Stimulated activated CD8-positive, alpha-beta memory T cell treated with anti-CD3 and anti-CD28 coated beads, Interleukin-4, amount 100 ng/mL, for 4 hours (primary cell): ENCODE measurements at places on chromosomes 12 and 14.

GRCh38 chr12:74049348-74049747 is 488.3 kb upstream of the ATXN7L3B start:
- DNase-seq, result no peak

DNA sequence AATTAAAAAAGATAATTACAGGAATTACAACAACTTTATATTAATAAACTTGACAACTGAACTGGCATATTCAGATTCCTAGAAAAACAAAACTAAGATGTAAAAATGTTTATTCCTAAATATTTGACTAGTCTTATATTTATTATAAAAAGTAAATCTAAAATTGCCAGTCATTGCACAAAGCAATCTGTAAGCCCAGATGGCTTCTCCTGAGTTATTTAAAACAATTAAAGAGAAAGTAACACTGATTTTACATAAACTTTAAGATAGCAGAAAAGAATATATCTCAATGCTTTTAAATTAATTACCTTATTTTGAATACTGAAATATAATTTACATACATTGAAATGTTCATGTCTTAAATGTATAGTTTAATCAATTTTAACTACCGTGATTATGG is 434.1 kb upstream of the RPL10L start:
- no peak for DNase-seq

DNA sequence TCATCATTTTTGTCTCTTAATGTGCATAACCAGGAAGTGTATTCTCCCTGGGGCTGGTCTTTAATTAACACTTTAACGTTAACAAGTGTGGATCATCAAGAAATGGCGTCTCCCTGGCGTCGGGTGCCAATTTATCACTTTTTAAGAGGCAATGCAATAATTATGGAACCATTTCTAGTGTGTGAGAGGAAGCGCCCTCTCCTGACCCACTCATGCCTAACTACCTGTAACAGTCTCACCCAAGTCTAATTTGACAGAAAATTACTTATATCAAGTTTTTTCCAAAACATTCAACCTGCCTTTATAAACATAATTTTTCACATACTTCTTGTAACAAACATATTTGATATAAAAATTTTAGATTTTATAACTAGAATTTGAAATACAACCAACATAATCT is 905.3 kb upstream of the MDGA2 start:
- no peak for DNase-seq

GRCh38 chr12:126355346-126355745 is 1290.1 kb downstream of the AACS start:
- DNase-seq, result no peak

GRCh38 chr12:49138587-49138986 is 7.4 kb upstream of the TUBA1B start:
- no peak for DNase-seq

- no peak for DNase-seq
These were observed 214.6 kb downstream of the ERC1 start for GRCh38 chr12:1205512-1206060.

GRCh38 chr14:70827752-70828151 is 18.4 kb upstream of the MAP3K9 start:
- DNase-seq, result no peak

DNA sequence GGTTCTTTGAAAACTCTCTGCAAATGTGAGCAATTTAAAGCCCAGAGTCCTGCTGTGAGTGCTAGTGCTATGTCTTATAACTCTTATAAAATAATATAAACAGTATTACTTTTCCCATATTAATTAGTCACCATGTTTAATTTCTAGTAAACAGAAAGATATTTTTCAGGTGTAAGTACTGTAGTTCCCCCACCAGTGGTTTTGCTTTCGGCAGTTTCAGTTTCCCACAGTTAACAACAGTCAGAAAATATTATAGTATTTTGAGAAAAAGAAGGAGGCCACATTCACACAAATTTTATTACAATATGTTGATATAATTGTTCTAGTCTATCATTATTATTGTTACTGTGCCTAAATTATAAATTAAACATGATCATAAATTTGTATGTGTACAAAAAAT is 800.5 kb downstream of the LRFN5 start:
- DNase-seq, result no peak

GRCh38 chr12:27965966-27966365 is 6.6 kb downstream of the PTHLH start:
- no peak for DNase-seq

DNA sequence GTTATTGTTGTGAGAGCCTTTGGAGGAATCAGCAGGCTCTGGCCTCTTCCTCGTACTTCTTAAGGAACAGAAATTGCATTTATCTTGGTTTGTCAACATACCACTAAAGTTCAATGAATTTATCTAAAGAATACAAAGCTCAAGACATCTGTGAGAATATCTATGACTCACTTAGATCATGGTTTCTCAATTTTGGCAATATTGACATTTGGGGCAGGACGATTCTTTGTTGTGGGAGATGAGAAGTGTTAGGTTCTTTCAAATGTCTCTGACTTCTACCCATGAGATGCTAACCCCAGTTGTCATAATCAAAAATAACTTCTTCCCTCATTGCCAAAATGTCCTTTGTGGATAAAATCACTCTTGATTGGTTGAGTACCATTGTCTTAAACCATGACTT is 1190.3 kb downstream of the GALC start:
- DNase-seq, result no peak

DNA sequence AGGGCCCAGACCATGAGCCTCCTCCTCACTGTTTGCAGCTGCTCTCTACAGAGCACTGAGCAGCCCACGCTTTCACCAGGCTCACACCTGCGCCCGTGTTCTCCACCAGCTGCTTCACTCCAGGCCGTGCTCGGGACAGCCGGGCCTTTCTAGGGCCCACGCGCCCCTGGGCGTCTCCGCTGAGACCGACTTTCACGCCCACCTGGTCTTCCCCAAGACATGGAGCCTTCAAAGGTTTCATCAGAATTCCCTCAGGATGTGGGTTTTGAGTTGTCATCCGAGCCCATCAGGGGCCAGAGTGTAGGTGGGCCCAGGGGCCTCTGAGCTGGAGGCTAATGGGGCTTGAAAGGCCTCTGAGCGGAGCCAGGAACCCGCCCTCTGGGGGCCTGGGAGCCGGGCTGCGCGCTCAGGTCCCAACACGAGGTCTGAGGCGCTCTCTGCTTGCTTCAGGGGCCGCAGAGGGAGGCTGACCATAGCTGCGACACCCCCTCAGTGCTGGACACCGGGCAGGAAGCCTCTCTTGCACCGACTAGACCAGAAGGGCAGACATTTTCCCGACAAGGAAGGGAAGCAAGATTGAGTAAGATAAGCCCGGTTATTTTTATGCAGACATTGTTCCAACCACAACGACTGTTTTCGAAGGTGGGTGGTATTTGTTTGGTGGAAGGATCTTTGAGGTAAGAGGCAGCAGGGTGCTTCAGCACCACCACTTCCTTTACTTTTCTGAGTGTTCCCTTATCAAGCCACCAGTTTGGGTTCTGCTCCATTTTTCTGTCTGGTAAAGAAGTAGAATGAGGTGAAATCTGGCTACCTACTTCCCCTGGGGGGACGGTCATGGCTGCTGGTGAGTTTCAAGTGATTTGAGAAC is 125.0 kb upstream of the FUT8 start:
- peak; percentile 40 for DNase-seq

DNA sequence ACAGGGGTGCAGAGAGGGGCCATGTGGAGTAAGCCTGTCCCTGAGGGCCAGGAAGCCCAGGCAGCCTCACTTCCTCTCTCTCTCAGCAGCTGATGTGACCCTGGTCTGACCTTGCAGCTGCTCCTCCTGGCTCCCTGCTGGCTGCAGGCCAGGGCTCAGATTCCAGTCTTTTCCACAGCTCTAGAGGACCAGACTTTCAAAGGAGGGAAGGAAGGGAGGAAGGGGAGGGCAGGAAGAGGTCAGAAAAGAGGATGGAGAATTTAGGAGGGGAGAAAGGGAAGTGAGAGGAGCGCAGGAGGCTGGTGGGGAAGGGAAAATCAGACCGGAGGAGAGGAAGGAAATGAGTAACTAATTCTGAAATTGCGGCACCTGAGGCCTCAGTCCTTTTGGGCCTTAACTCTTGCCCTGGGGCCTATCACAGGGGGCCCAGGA is 40.9 kb upstream of the VASH1 start:
- DNase-seq, result no peak

GRCh38 chr12:120056739-120057138 is 59.8 kb downstream of the RAB35 start:
- DNase-seq, result no peak

DNA sequence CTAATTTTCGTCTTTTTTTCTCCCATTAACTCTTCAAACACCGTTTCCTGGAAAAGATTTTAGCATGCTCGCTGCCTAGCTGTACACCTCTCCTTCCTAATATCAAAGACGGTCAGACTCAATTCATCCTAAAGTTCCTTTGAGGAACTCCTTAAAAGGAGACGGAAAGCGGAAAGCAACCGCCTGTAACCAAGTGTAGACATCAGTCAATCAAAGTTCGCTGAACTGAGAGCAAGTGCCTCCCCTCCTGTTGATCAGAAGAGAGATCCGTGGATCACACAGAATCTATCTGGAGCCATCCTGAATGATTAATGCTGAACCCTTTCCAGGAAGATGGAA is 412 bp upstream of the TEP1 start:
- no peak for DNase-seq

DNA sequence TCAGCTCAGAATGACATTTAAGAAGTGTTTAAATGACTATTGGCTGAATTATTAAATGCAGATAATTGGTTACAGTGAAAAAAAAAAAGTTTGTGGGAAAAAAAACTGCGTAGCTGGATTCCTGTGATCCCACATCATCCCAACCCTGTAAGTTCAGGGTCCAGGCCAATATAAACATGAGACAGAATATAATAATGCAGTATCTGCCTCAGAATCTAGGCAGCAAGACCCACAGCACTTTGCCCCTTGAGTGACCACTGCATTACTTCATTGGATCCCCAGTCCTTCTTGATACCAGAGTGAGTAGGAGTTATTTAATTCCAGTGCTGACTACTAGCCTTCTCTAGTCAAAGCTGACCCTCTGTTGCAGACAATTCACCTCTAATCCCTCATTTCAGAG is 272.6 kb downstream of the CCER1 start:
- DNase-seq, result no peak

GRCh38 chr14:106346534-106347290 is 820.3 kb downstream of the TMEM121 start:
- DNase-seq, result no peak

GRCh38 chr12:51397670-51398069 is 6.5 kb upstream of the GALNT6 start:
- DNase-seq, result no peak

- no peak for DNase-seq
These were observed 1.8 kb upstream of the SAMD4A start for GRCh38 chr14:54564868-54565784.

DNA sequence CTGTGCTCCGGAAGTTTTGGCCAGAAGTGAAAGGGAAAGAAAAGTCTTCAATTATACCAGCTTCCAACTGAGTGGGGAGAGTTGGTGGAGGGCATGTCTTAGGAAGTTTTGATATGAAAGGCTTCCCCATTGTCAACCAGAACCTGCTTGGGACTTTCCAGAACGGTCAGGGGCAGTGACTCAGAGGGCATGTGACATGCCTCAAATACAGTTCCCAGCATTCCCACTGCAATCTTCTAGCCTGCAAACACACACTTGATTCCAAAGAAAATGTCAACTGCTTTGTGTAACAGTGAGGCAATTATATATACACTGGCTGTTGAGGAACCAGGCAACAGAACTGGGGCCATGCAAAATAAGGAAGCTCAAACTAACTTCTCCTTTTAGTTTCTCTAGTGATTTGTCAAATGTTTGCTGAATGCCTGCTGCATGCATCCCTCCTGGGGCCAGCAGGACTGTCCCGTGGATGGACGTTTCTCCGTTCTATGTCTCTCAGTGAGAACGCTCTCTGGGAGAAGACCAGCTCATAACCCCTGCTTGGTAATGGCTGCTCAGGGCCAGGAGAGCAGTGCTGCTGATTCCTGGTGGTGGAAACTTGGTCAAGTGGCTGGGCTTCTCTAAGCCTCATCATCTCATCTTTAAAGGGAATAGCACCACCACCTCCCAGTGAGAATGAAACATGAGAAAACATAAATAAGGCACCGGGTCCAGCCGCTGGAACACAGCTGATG is 18.3 kb downstream of the SLC25A47 start:
- DNase-seq, result no peak

DNA sequence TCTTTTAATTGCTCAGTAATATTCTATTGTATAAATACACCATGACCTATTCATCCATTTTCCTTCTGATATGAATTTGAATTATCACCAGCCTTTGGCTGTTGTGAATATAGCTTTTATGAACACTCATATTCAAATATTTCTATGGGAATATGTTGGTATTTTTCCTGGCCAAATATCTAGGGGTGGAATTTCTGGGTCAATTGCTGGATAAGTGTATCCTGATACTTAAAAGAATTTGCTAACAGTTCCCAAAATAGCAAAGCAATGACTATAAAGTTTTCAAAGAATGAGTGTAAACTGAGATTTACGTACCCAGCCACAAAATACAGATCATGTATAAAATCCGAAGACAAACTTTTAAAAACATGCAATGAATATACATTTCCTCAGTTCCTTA is 148.7 kb upstream of the CLEC14A start:
- no peak for DNase-seq

DNA sequence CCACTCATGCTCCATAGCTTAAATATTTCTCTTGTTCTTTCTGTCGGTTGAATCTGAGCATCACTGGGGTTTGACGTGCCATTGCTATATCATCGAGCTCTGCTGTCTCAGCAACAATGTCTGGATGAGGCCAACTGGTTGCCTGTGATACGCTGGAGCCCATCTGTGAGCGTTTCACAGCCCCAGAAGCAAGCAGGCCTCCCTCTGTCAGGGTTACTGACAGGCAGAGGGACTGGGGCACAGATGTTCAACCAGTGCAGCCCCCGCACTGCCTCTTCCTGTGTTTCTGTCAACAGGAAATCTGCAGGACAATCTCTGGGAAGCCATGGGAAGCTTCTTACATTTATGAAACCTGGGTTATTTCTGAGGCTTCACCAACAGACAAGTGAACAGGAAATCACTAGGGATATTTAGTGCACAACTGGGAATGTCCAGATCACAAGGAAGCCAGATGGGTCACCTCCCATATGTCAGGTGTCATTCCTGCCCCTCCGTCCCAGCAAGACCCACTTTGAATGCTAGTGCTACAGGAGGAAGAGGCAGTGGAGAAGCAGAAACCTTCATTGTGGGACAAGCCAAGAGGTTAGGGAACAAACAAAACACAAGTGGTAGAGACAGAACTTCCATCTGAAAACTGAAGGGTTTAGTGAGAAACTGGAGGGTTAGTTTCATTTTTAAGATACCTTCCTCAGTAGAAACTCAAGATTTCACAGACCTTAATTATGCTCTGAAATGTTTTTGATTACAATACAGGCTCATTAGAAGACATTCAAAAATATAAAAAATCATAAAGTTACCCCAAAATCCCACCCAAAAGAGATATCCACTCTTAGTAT is 24.1 kb downstream of the DMAC2L start:
- DNase-seq, result no peak

DNA sequence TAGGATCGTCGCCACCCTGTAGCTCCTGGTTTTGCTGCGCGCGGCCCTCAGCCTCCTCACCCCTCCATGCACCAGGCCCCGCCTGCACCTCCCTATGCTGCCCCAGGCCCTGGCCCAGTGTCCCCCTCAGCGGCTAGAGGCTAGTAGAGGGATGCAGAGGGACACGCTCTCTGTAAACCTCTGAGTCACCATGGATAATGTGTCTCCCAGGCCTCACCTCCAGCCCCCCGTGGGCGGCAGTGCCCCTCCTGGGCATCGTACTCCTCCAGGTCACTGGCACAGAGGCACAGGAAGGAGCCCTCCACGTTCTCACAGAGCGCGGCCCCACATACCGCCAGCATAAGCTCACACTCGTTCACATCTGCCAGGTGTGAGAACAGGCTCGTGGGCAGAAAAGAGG is 12.3 kb downstream of the ISCA2 start:
- DNase-seq, result no peak

GRCh38 chr12:115000038-115000437 is 316.1 kb upstream of the TBX3 start:
- DNase-seq, result no peak

GRCh38 chr12:27553941-27554340 is 29.9 kb downstream of the PPFIBP1 start:
- no peak for DNase-seq
